ENCODE measurements at places on chromosomes 6 and 20.

DNA sequence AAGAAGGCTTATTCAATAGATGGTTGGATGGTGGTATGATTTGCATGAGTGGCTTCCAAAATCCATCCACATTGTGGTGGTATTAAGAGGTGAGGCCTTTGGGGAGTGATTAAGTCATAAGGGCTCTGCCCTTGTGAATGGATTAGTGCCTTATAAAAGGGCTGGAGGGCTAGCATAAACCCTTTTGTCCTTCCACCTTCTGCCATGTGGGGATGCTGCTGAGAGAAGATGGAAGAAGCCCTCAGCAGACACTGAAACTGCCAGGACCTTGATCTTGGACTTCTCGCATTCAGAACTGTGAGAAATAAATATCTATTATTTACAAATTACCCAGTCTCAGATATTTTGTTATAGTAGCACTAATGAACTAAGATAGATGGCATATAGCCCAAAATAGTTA, 27.8 kb upstream of the SRPK1 start:
- DNase-seq, result no peak

GRCh38 chr20:9220874-9221547, 152.1 kb downstream of the PLCB4 start:
- DNase-seq, result no peak

DNA sequence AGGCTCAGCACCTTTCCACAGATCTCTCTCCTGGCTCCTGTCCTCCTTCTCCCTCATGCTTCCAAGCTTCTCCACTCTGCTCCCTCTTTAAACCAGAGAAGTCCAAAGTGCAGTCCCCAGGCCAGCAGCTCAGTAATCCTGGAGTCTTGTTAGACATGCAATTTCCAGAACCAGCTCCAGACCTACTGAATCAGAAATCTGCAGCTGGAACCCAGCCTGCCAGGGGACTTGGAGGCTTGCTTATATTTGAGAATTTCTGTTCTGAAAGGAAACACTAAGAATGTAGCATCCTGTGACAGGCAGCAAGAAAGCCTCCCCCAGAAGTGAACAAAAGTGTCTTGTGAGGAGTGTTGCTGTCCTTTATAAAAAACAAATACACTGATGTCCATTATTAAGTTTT, 438.1 kb downstream of the BCKDHB start:
- DNase-seq, result no peak

GRCh38 chr6:73134588-73134987, 90.7 kb downstream of the KHDC1L start:
- DNase-seq, result no peak

DNA sequence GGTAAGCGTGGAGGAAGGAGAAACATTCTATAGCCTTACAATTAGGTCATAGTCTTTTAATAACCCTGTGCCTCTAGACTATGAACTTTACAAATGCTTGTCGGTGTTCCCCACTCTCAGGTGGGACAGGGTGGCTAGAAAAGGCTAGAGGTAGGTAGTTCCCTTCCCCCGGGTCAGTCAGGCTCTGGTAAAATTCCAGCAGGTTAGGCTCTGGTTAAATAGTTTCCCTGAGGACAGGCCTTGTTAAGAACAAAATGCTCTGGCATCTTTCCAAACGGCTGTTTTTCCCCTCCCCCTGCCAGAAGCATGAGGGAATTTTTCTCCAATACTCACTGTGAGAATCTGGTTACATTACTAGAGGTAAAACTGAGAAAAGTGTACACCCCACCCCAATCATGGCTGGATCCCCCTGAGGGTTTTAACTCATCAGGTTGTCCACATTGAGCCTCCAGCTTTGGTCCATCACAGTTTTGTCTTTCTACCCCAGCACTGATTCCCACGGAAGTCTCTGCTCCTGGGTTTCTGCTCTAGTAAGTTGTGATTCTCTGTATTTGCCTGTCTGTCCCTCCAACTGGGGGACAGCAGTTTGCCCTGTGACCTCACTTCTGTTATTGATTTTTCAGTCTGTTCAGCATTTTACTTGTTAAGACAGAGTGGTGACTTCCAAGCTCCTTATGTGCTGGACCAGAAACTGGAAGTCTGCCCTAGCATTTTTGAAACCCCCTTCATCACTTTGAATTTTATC, 84.7 kb upstream of the ADGRF1 start:
- DNase-seq, result no peak

DNA sequence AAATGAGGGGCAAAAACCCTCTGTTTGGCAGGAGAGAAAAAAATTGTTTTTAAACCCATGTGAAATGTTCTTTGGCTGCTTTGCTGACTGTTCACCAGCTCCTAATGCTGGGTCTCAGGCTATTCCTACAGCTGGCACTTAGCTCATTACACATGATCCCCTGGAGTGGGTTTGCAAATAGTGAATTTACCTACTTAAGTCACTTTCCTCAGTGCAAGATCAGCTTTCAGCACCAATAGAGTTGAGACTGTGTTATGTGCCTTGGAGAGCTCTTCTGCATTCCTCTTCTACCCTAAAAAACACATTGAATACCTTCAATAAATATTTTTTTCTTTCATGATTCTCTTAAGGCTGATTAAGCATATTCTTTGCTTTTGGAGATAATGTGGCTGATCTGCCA, 58.4 kb upstream of the PRDM1 start:
- no peak for DNase-seq

DNA sequence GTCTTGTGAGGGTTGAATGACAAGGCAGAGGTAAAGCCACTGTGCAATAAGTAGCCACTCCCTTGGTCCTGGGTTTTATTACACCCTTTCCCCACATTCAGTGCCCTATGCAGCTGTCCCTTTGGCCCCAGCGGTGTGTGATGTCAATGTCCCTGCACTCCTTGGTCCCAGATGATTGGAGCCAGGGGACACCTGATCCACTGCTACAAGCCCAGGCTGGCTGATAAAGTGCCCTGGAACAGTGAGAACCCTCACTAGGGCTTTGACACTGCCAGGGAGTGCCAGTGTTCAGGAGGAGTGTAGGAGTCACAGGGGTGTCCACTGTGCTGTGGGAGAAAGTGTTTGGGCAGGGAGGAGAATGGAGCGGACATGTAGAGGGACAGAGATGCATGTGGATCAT, 30.4 kb downstream of the GABRR1 start:
- DNase-seq, result no peak

DNA sequence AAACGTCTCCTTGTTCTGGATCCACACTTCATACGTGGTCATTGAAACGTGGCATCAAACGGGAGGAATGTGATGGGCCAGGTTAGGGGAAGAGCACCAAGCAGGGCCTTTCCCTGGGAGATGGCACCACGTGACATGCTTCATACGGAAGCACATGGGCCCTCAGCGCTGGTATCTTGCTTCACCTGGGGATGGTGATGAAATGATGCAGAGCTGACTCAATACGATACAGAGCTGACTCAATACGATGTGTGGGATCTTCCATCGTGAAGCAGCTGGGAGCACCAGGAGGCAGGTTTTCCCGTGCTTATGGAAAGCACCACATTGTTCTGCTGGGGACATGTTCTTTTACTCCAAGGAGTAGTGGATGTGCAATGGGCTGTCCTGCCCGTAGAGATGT, 22.5 kb upstream of the TAGAP start:
- DNase-seq, result no peak

GRCh38 chr6:108565893-108566292, 5.2 kb downstream of the FOXO3 start:
- DNase-seq, result no peak

DNA sequence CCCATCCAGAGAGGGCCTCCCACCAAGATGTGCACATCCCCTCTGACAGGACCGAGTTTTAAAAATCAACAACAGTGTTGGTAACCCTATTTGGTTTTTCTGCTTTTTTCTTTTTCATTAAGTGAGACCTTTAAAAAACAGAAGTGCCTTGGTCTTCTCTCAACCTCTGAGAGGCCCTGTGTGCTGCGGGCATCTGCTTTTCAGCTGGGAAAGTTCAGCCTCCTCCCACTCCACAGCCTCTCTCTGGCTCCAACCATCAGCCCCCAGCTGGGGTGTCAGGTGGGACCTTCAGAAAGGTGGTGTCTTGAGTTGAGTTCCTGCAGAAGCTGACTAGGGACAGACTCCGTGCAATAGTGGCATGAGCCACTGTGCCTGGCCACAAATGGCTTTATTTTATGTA, 64.6 kb upstream of the ZMYND8 start:
- DNase-seq, result no peak

GRCh38 chr6:147430811-147431210, 77.7 kb upstream of the SAMD5 start:
- DNase-seq, result no peak

DNA sequence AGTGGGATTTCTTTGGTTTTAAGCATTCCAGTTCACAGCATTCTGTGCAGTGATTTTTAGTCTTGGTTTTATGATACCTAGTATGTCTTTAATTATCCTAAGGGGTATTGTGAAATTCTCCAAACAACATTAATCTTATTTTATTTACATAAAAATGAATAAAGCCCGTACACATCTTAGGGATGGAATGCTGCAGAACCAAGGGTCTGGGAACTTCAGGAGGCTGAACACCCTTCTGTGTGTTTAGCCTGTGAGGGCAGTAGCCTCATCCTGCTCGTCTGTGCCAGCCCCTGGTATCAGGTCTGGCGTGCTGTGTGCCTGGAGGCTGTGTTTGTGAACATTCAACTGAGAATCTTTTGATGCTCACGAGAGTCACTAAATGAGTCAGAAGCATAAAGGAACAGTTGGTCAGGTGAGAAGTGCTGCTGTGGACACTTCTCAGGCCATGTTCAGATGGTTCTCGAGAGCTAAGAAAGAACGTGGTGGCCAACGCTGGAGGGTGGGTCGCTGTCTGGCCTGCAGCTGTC, 25.2 kb upstream of the C20orf204 start:
- no peak for DNase-seq

DNA sequence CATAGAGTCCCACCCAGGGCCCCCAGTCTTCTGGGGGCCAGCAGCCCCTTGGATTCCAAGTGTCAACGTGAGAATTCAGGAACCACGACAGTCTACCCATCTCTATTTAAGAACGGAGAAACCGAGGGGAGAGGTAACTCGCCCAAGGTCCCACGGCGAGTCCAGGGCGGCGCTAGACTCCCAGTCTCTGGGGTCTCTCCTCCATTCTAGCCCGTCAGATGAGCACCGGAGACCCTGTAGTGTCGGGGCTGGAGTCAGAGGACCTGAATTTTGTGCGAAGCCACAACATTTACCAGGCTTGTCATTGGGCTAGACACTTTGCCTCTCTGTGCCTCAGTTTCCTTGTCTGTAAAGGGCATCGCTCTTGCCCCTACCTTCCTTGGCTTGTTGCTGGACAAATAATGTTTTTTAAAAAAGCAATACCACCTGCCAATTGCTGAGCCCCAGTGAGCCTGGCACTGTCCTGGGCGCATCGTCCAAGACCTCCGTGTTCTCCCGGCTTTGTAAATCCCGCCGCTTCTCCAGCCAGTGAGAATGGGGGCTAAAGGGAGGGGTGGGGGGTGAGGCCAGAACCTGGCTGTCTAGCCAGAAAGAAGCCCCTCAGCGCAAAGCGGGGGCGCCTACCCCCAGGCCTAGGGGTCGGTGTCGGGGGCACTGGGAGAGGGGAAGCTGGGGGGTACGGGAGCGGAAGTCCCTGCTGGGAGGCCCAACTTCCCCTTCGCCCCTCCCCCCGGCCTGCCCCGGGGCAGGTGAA, 91.7 kb downstream of the NCR2 start:
- no peak for DNase-seq

DNA sequence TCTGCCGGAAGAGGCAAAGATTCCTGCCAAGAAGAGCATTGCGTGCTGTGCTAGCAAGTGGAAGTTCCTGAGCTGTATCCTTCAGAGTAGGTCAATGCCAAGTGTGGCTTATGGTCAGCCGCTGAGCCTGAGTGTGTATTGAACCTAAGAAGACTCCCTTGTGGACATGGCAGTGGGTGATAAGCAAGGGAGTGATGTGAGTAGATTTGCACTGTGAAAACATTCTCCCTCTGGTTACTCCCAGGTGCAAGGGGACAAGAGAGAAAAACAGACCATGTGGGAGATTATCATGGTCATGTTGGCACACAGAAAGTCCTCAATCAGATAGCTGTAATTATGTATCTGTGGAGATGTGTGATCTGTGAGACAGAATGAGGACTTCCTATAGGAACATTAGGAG, 6.1 kb upstream of the TMEM74B start:
- DNase-seq, result no peak

DNA sequence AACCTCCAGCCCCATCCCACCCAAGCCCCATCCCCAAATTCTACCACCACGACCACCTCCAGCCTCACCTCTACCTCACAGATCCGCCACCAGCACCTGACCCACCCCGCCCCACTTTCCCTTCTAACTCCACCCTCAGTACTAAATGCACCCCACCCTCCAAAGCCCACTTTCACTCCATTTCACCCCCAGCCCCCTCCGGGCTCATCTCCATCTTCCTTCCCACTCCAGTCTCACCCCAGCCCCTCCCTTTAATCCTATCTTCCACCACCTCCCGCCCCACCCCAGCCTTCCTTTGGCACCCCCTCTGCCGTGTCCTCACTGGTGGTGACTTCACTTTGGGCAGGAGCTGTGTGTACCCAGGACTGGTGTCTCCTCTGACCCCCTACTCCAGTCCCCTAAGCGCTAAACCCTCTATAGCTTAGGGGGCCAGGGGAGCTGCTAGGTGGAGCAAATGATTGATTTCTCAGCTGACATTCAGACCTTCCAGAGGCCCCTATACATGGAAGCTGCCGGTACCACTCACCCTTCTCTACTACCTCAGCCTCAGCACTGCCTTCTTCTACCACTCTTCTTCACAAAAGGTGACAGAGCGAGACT, 2.8 kb upstream of the NSFL1C start:
- no peak for DNase-seq

DNA sequence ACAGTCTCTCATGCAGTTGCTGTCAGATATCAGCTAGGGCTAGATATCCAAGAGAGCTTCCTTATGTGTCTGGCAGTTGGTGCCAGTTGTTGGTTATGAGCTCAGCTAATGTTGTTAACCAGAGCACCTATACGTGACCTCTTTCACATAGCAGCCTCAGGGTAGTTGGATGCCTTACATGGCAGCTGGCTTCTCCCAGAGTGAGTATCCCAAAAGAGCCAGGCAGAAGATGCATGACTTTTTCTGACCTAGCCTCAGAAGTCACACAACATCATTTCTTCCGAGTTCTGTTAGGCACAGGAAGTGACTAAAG, 175.7 kb downstream of the VEGFA start:
- DNase-seq, result no peak

GRCh38 chr6:156175971-156176421, 601.2 kb upstream of the ARID1B start:
- DNase-seq, result no peak

DNA sequence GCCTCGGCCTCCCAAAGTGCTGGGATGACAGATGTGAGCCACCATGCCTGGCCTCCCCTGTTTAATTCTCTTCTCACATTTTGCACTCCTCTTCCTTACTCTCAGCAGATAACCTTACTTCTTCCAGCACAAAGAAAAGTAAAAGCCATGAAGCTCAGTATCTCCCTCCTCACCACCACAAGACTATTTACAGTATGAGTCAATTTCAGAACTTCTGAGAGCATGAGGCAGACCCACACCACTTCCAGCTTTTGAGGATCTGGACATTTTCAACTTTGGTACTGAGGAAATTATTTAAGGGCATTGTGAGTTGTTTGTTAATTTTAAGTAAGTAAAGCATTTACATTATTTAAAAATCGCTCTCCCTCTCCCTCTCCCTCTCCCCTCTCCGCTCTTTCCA, 8.0 kb upstream of the SNX3 start:
- DNase-seq, result no peak
